ENCODE measurements at places on chromosomes 1 and 21.

GRCh38 chr1:180815188-180815587 is 97.5 kb upstream of the KIAA1614 start:
- no peak for DNase-seq

DNA sequence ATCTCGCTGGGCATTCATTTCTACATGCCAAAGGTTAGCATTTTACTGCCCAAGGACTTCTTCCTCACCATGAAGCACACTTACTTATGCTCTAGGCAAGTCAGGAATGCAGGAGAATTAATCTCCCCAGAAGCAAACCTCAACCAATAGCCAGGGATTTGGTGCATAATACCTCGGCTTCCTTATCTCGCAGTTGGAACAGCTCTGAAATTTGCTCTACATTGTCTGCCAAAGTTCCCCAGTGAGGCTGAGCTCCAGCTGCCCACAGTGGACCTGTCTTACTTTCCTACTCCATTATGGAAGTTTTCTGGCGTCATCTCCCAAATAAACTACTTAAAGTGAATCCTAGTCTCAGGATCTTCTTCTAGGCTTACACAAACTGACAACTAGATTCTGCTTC is 57.6 kb upstream of the PPM1J start:
- DNase-seq: no peak

DNA sequence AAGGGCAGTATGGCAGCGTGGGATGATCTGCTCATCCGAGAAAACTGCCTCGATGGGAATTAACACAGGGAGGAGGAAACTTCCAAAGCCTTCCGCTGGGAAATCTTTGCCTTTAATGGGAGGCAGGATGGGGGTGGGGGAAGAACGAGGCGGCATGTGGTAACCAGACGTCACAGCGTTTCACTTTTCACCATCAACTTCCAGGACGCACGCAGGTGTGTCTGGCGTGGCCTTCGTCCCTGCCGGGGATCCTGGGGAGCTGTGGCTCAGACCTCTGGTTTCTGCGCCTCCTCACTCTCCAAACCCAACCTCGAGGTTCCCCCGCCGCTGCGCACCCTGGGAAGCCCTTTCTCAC is 282 bp downstream of the RSPH1 start:
- no peak for DNase-seq

DNA sequence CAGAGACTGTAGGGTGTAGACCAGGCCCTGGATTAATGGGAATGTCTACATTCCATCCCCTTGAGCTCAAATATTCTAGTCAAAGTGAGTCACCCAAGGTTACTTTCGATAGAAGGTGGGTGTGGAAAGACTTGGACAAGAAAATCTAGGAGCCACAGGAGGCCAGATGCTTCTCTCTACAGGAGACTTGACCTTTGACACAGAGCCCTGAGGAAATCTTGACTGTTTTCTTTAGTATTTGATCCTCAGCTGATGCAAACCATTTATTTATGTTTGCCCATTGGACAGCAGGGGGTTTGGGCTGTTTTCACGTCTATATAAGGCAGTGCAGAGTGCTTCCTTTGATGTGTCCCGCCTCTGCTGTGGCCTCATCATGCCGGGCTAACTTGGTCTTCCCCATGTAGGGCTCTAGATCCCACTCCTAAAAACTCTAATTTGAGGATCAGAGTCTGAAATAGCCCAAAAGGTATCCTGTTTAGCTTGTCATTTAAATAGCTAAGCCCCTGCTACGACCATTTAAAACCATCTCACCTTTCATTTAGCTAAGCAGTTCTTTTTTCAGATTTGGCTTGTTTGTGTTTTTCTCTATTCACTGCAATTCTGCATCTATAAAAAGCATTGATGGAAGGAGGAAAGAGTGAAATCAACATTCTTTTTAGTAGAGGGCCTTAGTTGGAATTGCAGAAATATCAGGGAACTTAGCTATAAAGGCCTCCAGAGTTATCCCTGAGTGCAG is 15.5 kb upstream of the MAP3K7CL start:
- no peak for DNase-seq

GRCh38 chr1:153260585-153261280 is 1.2 kb downstream of the LORICRIN start:
- DNase-seq: no peak

GRCh38 chr1:213983493-213984386 is 4.0 kb upstream of the PROX1 start:
- DNase-seq: no peak

DNA sequence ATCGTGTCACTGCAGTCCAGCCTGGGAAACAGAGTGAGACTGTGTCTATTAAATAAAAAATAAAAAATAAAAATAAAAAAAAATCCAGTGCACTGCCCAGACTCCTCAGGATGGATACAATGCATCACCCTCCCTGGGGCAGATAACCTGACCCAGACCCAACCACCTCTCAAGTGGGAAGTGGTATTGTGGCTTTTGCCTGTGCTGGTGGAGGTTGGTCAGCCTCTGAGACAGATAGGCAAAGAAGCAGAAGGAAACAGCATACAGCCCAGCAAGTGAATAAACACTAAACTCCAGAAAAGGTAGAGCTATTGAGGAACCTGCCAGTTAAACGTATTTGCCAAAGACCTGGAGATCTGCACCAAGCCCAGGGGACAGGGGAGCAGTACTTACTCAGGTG is 22.0 kb downstream of the HHIPL2 start:
- no peak for DNase-seq

GRCh38 chr21:37550157-37550556 is 183.6 kb downstream of the DYRK1A start:
- no peak for DNase-seq

DNA sequence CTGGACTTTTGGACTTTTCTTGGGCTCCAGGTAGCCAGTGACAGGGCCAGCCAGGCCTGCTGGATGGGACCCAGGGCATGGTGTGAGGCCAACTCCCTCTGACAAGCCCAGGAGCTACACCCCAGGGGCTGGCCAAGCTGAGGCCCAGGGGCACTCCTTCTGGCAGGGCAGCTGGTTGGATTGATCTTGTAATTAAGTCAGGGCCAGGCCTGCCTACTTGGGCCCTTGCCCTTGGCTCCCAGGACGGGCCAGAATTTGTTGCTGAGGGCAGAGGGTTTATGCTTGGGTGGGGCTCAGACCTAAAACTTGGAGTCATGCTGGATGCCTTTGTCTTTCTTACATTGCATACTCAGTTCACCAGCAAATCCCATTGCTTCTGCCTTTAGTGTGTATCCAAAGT is 20.7 kb downstream of the KCNA2 start:
- DNase-seq: no peak

GRCh38 chr1:3656450-3657095 is 4.3 kb downstream of the TP73 start:
- DNase-seq: no peak

GRCh38 chr1:200960948-200961340 is 62.6 kb downstream of the KIF21B start:
- no peak for DNase-seq

- no peak for DNase-seq
Measured at GRCh38 chr21:38952890-38953289, 147.2 kb downstream of the ETS2 start.

- no peak for DNase-seq
Measured at GRCh38 chr1:51378871-51379270, 48.5 kb upstream of the TTC39A start.

DNA sequence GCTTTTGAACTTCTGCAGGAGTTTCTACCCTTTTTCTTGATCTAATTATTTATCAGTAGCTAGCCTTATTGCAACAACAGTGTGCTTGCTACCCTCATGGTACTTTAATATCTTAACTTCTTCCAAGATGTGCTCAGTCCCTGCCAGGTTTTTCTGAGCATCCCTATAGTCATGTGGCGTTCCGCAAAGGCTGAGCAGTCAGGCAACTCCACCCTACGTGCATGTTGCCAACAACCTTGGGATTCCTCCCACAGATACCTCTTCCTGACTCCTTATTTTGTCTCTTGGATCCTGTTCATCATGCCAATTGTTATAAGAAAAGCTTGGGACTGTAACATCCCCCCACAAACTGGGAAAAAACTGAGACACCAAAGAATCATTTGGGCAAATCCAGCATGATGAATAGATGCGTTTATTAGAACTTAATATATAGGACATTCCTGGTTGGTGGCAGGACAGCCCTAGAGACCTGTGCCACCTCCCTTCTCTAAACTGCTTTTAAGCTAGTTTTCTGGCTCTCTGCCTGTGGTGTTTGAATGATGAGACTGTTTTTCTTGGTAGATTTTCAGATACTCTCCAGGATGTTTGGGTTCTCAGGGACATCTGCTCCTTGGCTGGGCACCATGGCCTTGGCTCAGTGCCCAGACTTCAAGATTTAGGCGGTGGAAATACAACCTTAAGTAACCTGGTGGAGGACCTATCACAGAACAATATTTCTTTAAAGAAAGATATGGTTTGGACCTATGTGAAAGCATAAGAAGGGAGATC is 27.1 kb upstream of the KCTD3 start:
- no peak for DNase-seq

DNA sequence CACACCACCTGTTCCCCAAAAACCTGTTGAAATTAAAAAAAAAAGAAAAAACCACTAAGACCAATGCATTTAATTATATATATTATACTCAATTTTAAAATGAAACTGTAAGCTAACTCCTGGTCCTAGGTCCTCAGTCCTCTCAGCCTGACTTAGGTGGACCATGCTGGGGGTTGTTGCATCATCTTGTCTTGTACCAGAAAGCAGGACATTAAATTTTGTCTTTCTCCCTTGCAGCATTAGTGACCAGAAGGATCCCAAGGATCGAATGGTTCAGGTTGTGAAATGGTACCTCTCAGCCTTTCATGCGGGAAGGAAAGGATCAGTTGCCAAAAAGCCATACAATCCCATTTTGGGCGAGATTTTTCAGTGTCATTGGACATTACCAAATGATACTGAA is 97.6 kb downstream of the NRDC start:
- no peak for DNase-seq

GRCh38 chr21:24450119-24450518 is 1157.2 kb downstream of the MRPL39 start:
- DNase-seq: no peak

DNA sequence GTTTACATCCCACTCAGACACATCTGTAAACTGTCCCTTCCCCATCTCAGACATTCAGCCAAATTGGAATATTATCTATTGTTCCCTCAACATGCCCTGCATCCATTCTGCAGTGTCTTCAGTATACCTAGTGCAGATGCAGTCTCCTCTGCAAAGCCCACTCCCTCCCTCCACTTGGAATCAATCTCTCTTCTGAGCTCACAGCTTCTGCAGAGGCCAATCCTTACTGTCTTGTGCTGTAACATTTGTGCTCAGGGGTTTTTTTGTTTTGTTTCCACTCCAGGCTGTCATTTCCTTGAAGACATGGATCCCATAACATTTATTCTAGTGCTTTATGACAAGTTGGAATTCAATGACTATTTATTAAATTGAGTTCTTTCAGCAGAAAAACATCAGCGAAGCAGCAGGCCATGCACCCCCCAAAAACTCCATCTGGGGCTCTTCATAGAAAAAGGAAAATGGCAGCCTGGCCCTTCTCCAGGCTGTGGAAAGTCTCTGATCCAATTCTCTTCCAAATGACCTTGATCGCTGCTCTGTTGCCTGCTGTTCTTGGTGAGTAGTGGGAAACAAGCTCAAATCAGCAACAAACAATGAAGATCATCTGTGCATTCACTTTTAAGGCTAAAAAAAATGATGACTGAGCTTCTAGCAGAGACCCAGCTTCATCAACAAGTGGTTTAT is 8.7 kb downstream of the C4BPA start:
- DNase-seq: no peak

GRCh38 chr1:4951601-4952000 is 297.2 kb downstream of the AJAP1 start:
- DNase-seq: no peak

DNA sequence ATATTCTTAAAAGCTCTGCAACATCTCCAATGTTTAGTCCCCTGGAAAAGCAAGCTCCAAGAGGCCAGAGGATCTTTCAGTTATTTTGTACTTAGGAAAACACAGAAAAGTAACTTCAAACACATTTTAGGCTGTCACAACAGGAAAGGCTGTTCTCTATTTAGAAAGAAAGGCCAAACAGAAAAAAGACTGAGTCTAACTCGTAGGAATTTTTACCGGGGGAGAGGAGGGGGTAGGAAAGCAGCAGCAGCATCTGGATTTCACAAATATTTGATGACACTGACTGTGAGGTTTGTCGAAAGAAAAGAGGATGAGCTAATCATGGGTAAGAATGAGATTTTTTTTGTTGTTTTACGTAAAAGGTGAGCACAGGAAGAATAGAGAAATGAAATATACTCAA is 107.1 kb downstream of the EIF4G3 start:
- DNase-seq: no peak

- DNase-seq: no peak
Measured at GRCh38 chr1:224873434-224874369, 55.8 kb upstream of the DNAH14 start.

DNA sequence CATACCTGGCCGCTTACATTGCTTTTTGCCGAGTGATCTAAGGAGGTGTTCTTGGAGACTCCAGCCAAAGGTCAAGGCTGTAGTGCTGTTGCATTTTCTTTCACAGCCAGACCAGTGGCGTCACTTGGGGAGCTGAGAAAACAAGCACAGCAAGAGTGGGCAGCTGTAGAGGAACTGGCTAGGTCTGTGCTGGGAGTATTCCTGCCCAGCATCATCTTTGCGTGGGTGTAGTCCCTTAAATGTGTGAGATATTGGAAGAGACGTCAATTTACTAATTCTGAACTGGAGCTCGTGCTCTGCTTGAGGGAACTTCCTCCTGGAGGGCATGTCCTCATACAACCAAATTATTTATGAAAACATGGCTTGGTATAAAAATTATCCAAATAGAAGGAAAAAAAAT is 10.2 kb downstream of the UBIAD1 start:
- no peak for DNase-seq

DNA sequence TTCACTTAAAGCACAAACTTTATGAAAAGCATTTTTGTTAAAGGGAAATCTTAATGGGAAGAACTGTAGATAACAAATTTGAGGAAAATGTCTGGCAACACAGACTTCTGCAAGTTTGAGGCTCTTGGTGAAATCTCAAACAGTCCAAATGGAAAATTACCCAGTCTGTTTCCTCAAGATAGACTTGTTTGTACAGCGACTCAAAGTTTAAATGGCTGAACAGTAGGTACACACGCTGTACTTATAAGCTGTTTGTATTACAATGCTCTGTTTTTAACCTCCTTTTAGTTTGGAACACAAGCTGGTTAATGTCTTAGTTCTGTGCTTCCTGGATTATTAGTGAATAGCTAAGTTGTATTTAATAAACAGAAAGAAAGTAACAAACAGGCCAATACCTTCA is 217.1 kb downstream of the NFIA start:
- no peak for DNase-seq

- DNase-seq: no peak
Measured at GRCh38 chr1:174874331-174875053, 125.3 kb upstream of the CACYBP start.

DNA sequence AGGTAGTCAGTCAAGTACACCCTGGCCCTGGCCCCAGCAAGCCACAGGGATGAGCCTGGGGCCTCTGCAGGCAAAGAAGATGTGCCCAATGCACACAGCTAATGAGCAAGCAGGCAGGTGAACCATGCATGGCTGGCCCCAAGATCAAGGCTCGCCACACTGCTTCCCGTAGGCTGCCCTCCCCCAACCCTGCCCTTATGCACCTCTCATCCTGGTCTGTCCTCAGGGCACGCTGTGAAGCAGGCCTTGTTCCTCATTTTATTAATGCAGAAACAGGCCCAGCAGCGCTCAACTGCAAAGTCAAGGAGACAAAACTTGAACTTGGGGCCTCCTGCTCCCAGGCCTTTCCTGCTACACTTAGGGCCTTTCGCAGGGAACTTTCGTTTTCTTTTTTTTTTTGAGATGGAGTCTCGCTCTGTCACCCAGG is 35.6 kb upstream of the ID3 start:
- no peak for DNase-seq
